ENCODE measurements at places on chromosomes 5 and 9. TPM values are rescaled to one million over a fixed set of nuclear protein-coding genes. Genes with fewer than 3 reads are reported as not detected.

DOK3 gene
- 0.89 TPM for total RNA-seq

PTBP3 gene
- total RNA-seq: 206 TPM

LCN15 gene
- total RNA-seq: not detected

PTGER4 gene
- total RNA-seq: 44.7 TPM

EIF4EBP3 gene
- total RNA-seq: 40.7 TPM

C9orf153 gene
- not detected for total RNA-seq

TMEM215 gene
- not detected for total RNA-seq
